ENCODE measurements at places on chromosomes 1 and 21.

DNA sequence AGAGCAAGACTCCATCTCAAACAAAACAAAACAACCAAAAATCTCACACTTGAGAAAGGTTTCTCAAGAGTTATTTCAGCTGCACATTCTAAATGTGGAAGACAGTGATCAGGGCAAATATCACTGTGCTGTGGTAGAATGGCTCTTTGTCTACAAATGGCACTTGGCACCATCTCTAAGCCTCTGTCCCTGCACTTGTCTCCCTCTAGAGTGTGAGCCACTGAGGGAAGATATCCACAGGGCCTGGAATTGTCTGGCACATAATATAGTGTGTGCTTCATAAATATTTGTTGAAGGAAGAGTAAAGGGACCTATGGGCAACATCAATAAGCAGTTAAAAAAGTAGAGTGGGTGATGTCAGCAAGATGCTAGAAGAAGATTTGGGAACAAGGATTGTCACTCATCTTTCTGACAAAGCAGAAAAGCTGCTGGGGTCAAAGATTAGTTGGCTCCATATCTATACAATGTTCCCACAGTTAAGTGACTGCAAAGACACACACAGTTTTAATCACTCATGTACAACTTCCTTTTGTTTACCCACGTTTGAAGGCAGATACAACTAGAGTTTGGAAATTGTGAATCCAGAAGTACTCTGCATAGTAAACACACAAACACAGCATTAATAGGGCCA, 19.1 kb downstream of the CD101 start:
- no peak for DNase-seq

DNA sequence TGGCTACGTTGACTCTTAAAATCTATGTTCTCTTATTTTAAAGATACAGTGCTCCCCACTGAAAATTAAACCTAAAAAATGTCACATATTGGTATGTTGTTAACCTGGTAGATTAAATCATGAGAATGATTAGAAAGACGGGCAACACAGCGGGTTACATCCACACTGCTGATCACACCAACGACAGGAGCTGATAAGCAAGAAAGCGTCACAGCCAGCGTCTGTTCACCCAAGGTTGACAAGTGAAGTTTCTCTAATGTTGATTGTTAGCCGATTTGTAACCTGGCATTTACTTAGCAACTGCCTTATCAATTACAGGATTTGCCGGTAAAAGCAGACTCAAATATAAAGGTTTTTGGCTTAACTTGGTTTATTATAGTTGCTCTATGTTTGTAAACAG, 149.3 kb downstream of the NR5A2 start:
- no peak for DNase-seq

DNA sequence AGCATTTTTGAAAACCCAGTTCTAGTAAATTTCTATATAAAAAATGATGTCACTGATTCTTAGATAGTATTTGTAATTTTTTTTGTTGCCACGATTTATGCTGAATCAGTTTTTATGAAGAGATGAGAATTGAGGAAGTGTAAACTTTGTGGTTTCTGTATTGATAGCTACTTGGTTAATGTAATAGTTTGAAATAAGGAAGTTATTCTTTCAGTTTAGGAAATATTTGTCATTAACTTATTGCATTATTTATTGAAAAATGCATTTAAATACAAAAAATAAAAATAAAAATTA, 97.8 kb downstream of the ZFYVE9 start:
- DNase-seq: no peak

GRCh38 chr1:52345252-52345651, 20.8 kb downstream of the CC2D1B start:
- no peak for DNase-seq

DNA sequence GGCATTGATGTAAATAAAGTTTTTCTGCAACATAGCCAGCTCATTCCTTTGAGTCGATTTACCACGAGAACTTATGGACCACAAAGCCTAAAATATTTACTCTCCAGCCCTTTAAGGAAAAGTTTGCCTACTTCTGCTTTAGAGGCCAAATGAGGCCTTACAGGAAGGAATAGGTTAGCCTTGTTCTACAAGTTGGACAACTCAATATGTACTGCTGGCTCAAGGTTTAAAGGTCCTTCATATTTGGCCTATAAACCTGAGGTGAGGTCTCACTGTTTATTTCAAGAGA, 144.5 kb upstream of the DNAH14 start:
- no peak for DNase-seq

- no peak for DNase-seq
These were observed 878 bp downstream of the OR11L1 start for GRCh38 chr1:247840818-247841217.

GRCh38 chr1:90795431-90795830, 78.3 kb upstream of the BARHL2 start:
- DNase-seq: no peak

DNA sequence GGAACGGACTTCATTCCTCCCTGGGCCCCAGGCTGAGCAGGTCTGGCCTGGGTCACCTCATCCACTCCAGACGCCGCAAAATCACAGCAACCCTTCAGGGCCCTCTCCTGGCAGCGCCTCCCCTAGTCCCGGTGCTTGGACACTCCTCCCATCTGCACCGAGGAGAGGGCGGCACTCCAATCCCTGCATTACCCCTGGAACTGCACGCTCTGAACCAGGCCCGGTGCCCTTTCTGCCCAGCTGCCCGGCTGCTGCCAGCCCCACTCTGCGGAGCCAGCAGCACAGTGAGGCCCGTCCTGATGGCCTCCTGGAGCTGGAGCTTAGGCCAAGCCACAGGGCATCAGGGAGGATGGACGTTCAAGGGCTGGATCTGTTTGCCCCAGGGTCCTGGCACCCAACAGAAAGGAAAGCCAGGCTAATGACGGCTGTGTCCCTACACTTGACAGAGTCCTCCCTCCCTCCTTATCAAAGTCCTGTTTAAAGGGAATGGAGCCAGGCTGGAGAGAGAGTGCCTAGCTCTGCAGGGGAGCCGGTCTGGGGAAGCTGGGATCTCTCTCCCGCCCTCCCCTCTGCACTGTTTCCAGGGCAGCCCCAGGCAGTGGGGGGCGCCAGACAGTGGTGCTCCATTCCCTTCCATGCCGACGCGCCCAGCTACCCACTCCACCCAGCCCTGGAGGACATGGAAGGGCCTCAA, 12.7 kb downstream of the COL6A2 start:
- DNase-seq: no peak
